ENCODE measurements at places on chromosomes 7 and 10.

- no peak for DNase-seq
Measured at GRCh38 chr10:79254333-79255006, 92.8 kb upstream of the PPIF start.

DNA sequence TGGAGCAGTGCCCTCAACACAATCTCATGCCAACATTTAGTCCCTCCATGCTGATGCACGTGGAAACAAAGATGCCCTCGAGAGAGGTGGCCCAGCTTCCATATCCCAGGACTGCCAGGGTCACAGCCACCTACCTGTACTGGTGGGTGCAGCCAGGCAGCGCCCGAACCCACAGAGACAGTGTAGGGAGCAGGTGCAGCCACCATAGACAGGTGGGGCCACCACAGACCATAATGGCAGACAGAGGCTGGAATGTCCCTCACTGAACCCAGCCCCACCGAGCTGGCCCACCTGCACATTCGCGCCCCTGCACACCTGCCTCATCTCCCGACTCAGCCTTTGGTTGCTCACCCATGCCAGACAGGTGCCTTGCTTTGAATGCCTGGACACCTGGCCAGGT lies 18.3 kb upstream of the CPXM2 start:
- DNase-seq: no peak

- peak; percentile 24 for DNase-seq
Measured at GRCh38 chr10:108755646-108756045, 1167.7 kb downstream of the XPNPEP1 start.

DNA sequence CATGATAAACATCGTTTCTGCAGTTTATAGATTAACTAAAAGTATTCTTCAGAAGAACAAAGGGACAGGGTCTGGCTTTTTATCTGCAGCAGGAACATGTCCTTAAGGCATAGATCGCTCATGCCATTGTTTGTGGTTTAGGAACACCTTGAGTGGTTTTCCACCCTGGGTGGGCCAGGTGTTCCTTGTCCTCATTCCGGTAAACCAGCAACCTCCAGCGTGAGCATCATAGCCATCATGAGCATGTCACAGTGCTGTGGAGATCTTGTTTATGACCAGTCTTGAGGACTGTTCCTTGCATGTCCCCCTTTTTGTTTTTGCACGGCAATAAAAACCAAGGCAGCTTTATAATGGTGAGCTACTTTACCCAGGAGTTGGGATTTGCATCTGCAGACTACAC lies 33.9 kb downstream of the STOX1 start:
- no peak for DNase-seq

GRCh38 chr10:49092477-49092876 lies 22.8 kb downstream of the VSTM4 start:
- no peak for DNase-seq

DNA sequence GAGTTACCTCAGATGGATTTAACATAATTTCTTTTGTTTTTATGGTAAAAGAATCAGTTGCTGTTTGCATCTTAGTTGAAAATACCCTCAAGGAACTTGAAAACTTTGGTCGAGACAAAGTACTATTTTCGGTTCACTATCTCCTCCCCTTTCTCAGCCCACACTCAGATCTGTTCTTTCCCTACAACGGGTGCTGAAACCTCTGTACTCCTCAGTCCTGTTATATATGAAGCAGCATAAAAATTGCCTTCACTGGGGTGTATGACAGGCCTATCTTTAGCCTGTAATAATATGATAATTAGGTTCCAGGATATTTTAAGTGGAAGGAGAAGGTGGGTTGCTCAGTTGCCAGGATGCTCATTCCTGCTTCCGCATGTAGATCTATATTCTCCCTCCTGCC lies 105.2 kb upstream of the NOBOX start:
- no peak for DNase-seq

DNA sequence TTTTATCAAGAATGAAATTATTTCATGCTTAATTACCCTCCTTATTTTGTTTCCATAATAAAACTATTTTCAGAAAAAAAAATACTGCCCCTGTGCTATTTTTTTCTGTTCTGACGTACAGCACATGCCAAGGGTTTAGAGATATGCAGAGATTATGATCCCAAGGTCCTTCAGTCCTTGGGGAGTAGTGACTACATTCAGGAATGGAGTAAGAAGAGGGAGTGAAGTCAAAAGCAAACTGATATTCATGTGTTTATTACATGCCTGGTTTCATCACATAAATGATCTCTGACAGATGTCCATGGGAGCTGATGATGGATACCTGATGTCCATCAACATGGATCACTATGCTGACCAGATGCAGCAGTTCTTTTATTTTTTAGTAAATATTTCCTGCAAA lies 17.2 kb downstream of the AKAP9 start:
- DNase-seq: no peak

GRCh38 chr7:130878785-130879184 lies 144.8 kb upstream of the KLF14 start:
- no peak for DNase-seq

- peak; percentile 46 for DNase-seq
Measured at GRCh38 chr10:52232561-52233350, 81.3 kb upstream of the DKK1 start.

DNA sequence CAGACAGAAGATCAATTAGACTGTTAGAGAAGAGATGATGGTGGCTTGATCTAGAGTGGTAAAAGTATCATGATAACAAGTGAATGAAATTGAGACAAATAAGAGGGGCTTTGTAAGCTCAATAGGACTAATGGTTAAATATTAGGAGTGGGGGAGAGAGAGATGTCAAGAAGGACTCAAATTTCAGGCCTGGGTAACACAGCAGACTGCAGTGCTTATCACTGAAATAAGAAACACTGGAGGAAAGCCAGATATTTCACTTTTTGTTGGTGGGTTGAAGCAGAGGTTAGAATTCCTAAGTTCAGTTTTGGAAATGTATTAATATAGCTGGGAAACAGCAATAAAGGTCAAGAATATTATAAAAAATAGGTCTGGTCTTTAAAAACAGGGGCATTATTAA lies 74.6 kb downstream of the ORC5 start:
- DNase-seq: no peak

GRCh38 chr7:144821067-144821466 lies 14.8 kb downstream of the TPK1 start:
- DNase-seq: no peak

- DNase-seq: no peak
Measured at GRCh38 chr10:30228417-30229036, 120.6 kb downstream of the MTPAP start.

DNA sequence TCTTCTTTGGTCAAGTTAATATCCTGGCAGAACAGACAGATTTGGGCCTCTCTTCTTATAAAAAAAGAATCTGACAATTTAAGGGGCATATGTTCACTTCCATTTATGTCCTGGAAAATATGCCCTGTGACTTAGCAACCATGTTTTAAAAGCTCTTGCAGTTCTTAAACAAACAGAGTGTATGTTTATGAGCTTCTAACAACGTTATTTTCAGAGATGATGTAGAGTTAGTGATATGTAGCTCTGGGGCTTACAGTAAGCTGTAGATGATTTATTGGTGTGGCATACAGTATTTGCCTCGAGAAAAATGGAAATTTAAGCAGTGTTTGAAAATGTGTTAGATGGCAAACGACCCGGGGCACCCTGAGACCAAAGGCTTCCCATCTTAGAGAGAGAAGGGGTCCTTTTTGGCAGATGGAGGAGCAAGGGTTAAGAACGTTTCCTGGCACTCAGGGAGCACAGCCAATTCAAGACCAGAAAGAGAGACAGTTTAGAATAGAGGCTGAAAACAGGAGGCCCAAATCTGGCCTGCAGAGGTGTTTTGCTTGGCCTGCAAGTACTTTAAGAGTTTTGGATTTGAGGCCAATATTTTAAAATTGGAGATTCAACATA lies 397.5 kb downstream of the KCNMA1 start:
- peak; percentile 88 for DNase-seq

- no peak for DNase-seq
Measured at GRCh38 chr7:135706038-135706742, 21.8 kb downstream of the SLC13A4 start.

DNA sequence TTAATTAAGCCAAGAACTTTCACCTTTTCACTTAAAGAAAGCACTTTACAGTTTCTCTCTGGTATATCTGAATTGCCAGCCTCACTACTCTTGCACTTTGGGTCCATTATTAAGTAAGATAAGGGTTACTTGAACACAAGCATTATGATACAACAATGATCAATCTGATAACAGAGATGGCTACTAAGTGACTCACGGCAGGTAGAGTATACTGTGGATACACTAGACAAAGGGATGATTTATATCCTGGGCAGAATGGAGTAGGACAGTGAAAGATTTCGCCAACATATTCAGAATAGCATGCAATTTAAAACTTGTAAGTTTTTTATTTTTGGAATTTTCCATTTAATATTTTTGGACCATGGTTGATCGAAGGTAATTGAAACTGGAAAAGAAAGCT lies 34.3 kb upstream of the ITGB8 start:
- DNase-seq: peak; percentile 78

DNA sequence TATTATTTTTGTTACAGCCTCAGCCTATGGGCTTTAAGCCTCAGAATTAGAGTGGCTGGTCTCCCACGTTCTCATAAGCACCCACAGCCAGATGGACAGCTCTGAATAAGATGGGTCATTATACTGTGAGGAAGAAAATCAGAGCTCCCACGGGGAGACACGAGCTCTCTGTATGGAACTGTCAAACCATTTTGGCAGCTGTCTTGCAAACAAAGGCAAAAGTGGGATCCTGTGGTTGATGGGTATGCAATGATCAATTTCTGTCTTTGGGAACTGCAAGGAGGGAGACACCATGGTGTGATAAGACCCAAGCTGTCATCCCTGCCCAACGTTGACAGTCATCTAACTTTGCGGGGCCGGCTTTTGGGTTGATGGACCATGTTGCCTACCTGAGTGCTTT lies 614.3 kb downstream of the TYW1 start:
- DNase-seq: no peak

DNA sequence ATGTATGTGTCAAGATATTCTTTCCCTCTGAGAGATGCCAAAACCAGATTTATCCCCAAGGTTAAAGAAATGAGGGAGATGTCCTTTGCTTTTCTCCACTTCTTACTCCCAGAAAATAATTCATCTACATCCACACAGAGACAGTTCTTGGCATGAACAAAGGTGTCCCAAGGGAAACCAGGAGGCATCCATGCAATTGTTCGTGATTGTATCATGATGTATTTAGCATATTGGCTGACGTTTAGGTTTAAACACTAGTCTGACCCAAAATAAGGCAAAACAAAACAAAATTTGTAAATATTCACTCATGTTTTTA lies 223.9 kb downstream of the C7orf25 start:
- no peak for DNase-seq

- DNase-seq: no peak
Measured at GRCh38 chr10:22346096-22346661, 883 bp downstream of the SPAG6 start.

DNA sequence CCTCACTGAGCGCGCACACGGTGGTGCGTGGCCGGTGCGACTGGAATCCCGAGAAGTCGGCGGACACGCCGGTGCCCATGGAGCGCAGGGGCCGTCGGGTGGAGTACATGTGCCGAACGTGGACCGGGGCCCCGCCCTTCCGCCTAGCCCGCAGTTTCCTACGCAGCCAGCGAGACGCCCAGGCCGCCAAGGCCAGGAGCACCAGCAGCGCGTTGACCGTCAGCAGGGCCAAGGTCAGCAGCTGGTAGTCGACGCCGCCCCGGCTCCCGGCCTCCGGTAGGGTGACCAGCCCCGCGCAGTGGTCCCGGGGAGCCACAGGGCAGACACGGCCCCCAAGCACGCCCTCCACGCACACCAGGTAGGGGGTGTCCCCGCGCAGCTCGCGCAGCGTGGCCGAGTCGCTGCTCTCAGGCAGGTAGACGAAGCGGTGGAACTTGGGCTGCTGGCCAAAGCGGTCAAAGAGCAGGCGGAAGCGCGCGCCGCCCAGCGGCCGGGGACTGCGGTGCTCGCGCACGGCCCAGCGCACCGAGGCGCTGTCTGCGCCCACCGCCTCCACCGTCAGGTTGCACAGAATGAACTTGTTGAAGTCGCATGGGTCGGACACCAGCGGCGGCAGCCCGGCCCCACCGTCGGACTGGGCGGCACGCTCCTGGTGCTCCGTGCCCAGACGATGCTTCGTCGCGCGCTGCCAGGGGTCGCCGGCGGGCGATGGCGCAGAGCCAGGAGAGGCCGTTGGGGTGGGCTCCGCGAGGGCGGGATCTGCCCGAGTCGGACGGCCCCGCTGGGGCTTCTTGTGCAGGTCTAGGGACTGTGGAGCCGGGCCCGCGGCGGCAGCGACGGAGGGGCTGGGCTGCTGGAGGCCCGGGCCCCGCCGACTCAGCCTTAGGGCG lies 2.2 kb downstream of the TRIL start:
- peak; percentile 80 for DNase-seq

- DNase-seq: peak; percentile 41
Measured at GRCh38 chr10:3775696-3776551, 9.1 kb downstream of the KLF6 start.

- no peak for DNase-seq
Measured at GRCh38 chr10:60363187-60363586, 26.5 kb downstream of the ANK3 start.

GRCh38 chr7:92622030-92622429 lies 31.8 kb upstream of the FAM133B start:
- no peak for DNase-seq

GRCh38 chr10:29185050-29185449 lies 103.8 kb upstream of the LYZL1 start:
- DNase-seq: no peak

GRCh38 chr7:155340721-155341120 lies 43.0 kb downstream of the INSIG1 start:
- no peak for DNase-seq

- no peak for DNase-seq
Measured at GRCh38 chr7:20494566-20494965, 120.9 kb upstream of the ABCB5 start.

DNA sequence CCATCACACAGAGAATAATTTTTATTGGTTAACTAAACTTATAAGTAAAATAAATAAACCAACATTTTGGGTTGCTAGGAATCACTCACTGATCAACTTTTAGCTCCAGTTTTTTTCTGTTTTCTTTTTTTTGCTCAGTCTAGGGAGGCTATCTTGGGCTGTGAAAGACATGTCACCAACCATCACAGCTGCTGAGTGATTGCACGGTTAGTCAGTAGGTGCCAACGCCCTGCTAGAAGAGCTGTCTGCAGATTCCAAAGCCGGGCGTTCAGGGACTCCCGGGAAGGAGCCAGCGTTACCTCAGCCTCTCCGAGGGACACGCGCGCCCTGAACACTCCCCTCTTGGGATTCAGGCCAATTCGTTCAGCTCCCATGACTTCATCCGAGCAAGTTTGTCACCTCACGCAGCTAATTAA lies 604 bp upstream of the STAM start:
- DNase-seq: peak; percentile 61

- DNase-seq: peak; percentile 93
Measured at GRCh38 chr10:4686644-4686996, 139.4 kb upstream of the AKR1E2 start.

DNA sequence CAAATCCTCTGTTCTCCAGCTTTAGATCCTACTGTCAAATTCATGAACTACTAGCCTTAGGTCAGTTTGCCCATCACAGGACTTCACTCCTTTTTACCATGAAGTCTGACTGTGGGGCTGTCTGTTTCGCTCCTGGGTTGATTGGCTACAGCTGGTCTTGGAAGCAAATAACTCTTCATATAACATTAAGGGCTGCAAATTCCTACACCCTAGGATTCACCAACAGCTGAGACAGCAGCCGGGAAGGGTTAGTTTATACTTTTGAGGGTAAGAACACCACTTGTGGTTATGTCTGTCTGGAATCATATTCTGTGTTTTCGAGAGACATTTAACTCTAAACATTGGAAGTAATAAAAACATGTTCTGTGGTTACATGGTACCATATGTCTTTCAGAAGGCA lies 55.9 kb upstream of the KIAA1217 start:
- no peak for DNase-seq

GRCh38 chr7:11247545-11247944 lies 273.9 kb downstream of the PHF14 start:
- no peak for DNase-seq

Data from PC-3 (cell line).